Activated T-cell treated with anti-CD3 and anti-CD28 coated beads, Interleukin-2, amount 50 U/mL, for 72 hours (primary cell): ENCODE measurements at places on chromosomes 4 and X. TPM values are rescaled to one million over a fixed set of nuclear protein-coding genes. Genes with fewer than 3 reads are reported as not detected.
A peak's percentile ranks its signal among the peaks of the same experiment; 100 is the strongest.

GRCh38 chr4:38154252-38154651 is 194.1 kb downstream of the PTTG2 start:
- no peak for DNase-seq
- no peaks in the 10 kb centered on the region for H3K36me3 ChIP-seq
- H3K27me3 ChIP-seq = no peaks in the 10 kb centered on the region
- peaks cover 58% of the 10 kb centered on the region for H3K4me1 ChIP-seq
- peak overlapping the region; percentile 7 for H3K4me3 ChIP-seq

DNA sequence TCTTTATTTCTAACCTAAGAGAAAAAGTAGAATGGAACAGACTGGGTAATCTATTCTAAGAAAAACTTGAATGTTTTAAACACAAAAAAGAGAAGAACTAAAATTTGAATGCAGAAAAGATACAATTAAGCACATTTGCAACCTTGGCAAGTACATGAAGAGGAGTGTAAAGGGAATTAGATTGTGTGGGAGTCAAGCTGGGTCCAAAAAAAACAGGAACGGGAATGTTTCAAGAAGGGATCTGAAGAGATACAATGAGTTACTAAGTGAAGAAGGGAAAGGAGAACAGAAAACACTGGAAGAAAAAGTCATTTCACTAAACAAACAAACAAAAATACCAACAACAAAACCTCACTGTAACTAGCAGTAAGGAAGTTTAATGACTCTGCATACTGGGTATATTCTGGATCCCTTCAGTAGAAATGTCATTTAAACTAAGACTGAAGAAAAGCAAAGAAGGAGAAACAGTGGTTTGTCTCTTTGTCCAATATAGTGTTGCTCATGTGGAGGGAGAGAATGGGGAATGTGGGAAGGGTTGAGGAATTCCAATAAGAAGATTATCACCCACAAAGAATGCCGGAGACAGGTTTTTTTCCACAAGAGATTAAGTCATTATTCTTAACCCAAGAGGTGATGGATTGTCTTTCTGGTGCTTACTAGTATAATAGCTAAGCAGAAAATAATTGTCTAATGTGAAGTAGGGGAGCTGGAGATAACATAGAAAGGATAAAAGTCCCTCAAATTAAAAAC is 50.4 kb upstream of the PTPN13 start:
- H3K4me3 ChIP-seq = peak overlapping the region; percentile 1
- H3K27ac ChIP-seq = peak overlapping the region; percentile 38
- H3K4me1 ChIP-seq = peaks cover 23% of the 10 kb centered on the region
- H3K27me3 ChIP-seq = no peaks in the 10 kb centered on the region
- no peaks in the 10 kb centered on the region for H3K36me3 ChIP-seq

DNA sequence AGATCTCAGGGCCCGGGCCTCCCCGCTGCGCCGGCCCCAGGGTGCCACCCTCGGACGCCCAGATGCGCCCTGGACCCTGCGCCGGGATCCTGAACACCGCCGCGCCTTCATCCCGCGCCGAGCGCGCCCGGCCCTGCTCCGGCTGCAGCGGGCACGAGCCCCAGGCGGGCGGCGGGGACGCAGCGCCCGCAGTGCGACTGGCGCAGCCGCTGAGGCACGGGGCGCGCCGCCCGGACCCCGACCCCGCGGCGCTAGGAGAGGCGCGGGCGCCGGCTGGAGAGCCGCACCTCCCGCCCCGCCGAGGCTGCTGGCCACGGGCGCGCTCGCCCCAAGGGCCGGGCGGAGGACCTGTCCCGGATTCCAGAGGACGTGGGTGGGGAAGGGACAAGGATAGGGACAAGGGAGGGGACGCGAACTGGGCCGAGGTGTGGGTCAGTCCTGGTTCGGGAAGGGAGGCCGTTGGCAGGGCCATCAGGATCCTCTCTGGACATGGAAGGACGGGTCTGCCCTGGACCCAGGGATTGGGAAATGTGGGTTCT is 1.1 kb downstream of the ZFYVE28 start:
- H3K27ac ChIP-seq = no peak overlapping the region
- H3K4me1 ChIP-seq = peaks cover 49% of the 10 kb centered on the region
- DNase-seq = peak; percentile 25
- H3K36me3 ChIP-seq = no peaks in the 10 kb centered on the region

Gene NCAPG
- total RNA-seq = 79.1 TPM

Gene CLCN5
- 4.2 TPM for total RNA-seq

DNA sequence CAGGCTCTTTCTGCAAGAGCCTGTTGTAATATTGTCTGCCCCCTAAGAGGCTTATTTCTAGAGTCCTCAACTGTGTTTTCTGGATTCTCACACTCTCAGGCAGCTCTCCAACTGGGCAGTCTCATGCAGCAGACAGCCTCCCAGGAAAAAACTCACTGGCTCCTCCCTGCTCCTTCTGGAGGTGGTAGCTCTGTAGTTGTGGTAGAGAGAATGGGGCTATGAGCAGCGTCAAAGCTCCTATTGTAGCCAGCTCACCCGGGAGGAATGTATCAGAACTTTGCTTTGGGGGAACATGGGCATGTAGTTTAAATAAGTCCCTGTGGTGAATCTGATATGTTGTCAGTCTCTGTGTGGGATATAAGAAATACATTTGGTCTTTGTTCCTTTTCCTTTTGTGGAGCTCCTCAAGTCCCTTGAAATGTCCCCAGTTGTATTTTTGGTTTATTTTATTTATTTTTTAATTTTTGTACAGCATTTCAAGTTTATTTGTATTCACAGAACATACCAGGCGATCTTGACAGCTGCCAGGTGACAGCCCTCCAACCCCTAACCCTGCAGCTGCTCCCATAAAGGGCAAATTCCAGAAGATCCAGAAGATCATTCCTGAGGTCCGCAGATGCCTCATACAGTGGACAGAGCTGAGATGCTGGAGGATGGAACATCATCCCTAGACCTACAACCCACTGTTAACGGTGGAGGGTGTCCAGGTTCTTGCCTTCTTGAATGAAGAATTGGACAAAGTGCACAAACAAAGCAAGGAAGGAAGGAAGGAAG is 45.7 kb downstream of the TRIM61 start:
- no peaks in the 10 kb centered on the region for H3K4me1 ChIP-seq
- DNase-seq = no peak
- H3K4me3 ChIP-seq = no peak overlapping the region

GRCh38 chr4:128700659-128701350 is 108.7 kb upstream of the JADE1 start:
- no peaks in the 10 kb centered on the region for H3K27me3 ChIP-seq
- DNase-seq = no peak
- no peak overlapping the region for H3K27ac ChIP-seq
- no peak overlapping the region for H3K4me3 ChIP-seq

- H3K36me3 ChIP-seq = no peaks in the 10 kb centered on the region
- H3K27ac ChIP-seq = no peak overlapping the region
- H3K27me3 ChIP-seq = no peaks in the 10 kb centered on the region
- H3K4me3 ChIP-seq = no peak overlapping the region
- peaks cover 4% of the 10 kb centered on the region for H3K4me1 ChIP-seq
These were observed 34.3 kb downstream of the ENPEP start for GRCh38 chr4:110510277-110510676.

Gene HTRA3
- total RNA-seq = not detected

GRCh38 chrX:105822138-105823091 is at the start of gene NRK:
TSS of gene NRK (plus strand) at chrX:105822539. CDS start at chrX:105822846, 307 bp downstream.
- H3K4me3 ChIP-seq = no peak within 1 kb of the TSS
- no peaks in the 10 kb centered on the region for H3K36me3 ChIP-seq
- H3K4me1 ChIP-seq = no peaks in the 10 kb centered on the region

Gene F8A2
- not detected for total RNA-seq

DNA sequence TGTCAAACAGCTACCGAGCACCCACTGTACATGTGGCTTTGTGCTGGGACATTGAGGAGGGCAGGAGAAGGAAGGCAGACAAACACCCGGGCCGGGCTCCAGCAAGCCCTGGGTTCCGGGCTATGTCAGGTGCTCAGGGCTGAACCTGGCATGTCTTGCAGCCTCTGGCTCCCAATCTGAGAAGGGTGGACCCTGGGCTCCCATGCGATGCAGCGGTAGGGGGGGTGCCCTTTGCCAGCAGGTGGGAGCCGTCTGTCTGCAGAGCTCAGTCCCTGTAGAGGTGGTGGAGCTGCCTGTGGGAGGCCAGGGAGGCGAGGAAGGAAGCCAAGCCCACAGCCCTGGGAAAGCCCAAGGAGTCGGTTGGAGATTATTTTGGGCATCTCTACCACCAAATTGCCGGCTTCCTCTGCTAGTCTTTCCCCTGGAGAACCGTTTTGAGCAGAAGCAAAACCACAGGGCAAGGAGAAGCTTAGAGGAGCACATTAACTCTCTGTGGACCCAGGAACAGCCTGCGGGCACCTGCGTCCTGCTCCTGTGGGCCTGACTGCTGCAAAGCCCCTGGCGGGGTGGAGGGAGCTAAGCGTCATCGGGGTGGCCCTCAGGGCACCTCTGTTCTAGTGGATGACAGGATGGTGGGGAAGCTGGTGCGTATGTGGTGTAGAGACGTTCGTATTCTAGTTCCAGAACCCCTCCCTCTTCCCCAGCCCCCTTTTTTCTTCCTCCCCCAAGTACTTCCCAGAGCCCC is 10.3 kb downstream of the CPZ start:
- H3K27ac ChIP-seq = no peak overlapping the region
- no peaks in the 10 kb centered on the region for H3K36me3 ChIP-seq
- H3K4me3 ChIP-seq = no peak overlapping the region
- DNase-seq = no peak
- H3K4me1 ChIP-seq = no peaks in the 10 kb centered on the region
- H3K27me3 ChIP-seq = no peaks in the 10 kb centered on the region

Gene ELF2
- total RNA-seq = 36.4 TPM

Gene FGG
- not detected for total RNA-seq

Gene ANKRD50
- total RNA-seq = 0.76 TPM

DNA sequence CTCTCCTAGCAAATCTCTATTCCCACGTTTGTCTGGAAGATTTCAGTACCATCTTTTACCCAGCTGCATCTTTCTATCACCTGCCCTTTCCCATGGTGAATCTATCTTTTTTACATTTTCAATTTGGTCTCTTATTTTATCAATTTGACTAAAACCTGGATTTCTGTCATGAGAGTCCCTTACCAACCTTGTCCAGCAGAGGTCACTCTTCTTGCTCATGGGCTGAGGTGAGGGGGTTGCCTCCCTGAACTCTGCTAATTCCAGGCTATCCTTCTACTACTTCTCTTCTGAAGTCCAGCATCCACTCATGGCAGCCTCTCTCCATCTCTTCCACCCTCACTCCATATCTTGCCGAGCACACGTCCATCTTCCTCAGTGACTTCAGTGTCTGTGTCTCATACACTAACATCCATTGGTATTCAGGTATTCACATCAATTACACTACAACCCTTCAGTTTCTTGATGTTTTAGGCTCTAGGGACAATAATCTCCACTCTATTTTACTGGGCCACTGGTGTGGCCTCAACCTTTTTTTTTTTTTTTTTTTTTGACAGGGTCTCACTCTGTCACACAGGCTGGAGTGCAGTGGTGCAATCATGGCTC is 17.8 kb upstream of the ZNF827 start:
- DNase-seq = peak; percentile 39
- H3K36me3 ChIP-seq = peaks cover 2% of the 10 kb centered on the region
- H3K27me3 ChIP-seq = peaks cover 17% of the 10 kb centered on the region
- H3K4me1 ChIP-seq = peaks cover 4% of the 10 kb centered on the region

Gene S100P
- total RNA-seq = 84.6 TPM

DNA sequence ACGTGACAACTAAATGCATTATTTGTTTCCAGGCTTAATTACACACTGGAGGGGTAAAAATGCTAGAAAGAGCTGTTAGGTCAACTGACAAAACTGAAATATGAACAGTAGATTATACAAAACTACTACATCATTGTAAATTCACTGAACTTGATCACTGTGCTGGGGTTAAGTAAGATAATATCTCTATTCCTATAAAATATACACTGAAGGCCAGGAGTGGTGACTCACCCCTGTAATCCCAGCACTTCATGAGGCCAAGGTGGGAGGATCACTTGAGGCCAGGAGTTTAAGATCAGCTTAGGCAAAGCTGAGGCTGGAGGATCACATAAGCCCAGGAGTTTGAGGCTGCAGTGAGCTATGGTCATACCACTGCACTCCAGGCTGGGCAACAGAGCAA is 31.8 kb upstream of the NKX6-1 start:
- no peaks in the 10 kb centered on the region for H3K36me3 ChIP-seq
- no peak overlapping the region for H3K4me3 ChIP-seq

- H3K4me3 ChIP-seq = peak overlapping the region; percentile 90
- DNase-seq = no peak
- H3K4me1 ChIP-seq = peaks cover 42% of the 10 kb centered on the region
- H3K27ac ChIP-seq = peak overlapping the region; percentile 95
- H3K36me3 ChIP-seq = peaks cover 27% of the 10 kb centered on the region
These were observed 3.0 kb upstream of the SLC25A6 start for GRCh38 chrX:1394731-1395501.

DNA sequence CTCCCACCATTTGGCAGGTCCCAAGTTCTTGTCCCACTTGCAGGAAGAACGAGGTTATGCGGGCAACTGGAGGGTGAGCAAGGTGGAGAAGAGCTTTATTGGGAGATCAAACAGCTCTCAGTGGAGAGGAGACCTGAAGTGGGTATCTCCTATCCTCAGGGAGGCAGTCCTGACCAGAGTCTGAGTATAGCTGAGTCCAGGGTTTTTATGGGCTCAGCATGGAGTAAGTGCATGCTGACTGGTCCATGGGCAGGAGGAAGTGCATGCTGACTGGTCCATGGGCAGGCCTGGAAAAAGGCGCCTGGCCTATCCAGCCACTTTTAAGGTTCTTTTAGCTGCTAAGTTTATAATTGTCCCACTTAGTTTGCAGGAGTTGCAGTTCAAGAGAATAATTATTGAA is 7.4 kb upstream of the HNRNPD start:
- H3K27me3 ChIP-seq = no peaks in the 10 kb centered on the region
- no peak for DNase-seq
- H3K4me1 ChIP-seq = peaks cover 11% of the 10 kb centered on the region
- no peak overlapping the region for H3K27ac ChIP-seq

DNA sequence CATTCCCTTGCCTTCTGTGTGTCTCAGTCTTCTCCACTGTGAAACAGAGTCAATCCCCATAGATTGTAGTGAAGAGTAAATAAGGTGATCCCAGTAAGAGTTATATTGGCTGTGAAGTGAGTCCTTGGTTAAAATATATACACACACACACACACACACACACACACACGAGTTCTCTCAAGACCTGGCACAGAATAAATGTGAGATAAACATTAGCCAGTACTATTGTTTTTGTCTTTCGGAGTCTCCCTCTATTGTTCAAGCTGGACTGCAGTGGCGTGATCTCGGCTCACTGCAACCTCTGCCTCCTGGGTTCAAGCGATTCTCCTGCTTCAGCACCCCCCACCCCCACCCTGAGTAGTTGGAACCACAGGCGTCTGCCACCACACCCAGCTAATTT is 44.8 kb upstream of the FAM156A start:
- no peak overlapping the region for H3K4me3 ChIP-seq
- H3K27ac ChIP-seq = no peak overlapping the region
- no peak for DNase-seq
- H3K27me3 ChIP-seq = peaks cover 58% of the 10 kb centered on the region
- no peaks in the 10 kb centered on the region for H3K36me3 ChIP-seq

GRCh38 chr4:122537388-122538135 is 81.0 kb upstream of the IL2 start:
- DNase-seq = no peak
- H3K27me3 ChIP-seq = no peaks in the 10 kb centered on the region
- H3K36me3 ChIP-seq = peaks cover 11% of the 10 kb centered on the region
- H3K27ac ChIP-seq = peak overlapping the region; percentile 65
- peaks cover 80% of the 10 kb centered on the region for H3K4me1 ChIP-seq

Gene SSX7
- not detected for total RNA-seq
